ENCODE measurements at places on chromosomes 6 and 20.

DNA sequence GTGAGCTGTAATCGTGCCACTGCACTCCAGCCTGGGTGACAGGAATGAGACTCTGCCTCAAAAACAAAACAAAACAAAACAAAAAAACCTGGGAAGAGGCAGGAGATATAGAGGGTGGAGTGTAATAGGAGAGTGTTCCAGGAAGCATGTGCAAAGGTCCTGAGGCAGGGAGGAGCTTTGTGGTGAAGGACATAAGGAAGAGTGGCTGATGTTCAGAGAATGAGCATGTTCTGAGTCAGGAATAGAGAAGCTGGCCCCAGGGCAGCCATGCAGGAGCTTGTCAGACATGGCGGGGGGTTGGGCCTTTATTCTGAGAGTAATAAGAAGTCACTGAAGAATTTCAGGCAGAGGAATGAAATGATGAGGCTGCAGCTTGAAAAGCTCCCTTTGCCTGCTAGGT is 337.0 kb downstream of the CDH26 start:
- no peak for DNase-seq

GRCh38 chr20:967796-968742 is 34.0 kb downstream of the RSPO4 start:
- DNase-seq: no peak

- no peak for DNase-seq
Observed at GRCh38 chr6:110589865-110590513, 113.6 kb upstream of the SLC22A16 start.

DNA sequence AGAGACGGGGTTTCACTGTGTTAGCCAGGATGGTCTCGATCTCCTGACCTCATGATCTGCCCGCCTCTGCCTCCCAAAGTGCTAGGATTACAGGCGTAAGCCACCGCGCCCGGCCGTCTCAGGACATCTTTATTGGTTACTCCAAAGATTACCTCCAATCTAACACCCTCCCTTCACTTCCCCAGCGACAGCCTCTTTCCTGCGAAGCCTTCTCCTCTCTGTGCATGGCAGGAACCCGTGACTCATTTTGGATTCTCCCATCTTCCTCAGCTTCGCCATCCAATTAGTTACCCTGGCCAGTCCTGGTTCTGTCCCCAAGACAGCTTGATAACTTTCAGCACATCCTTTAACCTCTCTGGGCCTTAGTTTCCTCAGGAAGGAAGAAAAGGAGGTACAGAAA is 51.3 kb upstream of the TOX2 start:
- no peak for DNase-seq

DNA sequence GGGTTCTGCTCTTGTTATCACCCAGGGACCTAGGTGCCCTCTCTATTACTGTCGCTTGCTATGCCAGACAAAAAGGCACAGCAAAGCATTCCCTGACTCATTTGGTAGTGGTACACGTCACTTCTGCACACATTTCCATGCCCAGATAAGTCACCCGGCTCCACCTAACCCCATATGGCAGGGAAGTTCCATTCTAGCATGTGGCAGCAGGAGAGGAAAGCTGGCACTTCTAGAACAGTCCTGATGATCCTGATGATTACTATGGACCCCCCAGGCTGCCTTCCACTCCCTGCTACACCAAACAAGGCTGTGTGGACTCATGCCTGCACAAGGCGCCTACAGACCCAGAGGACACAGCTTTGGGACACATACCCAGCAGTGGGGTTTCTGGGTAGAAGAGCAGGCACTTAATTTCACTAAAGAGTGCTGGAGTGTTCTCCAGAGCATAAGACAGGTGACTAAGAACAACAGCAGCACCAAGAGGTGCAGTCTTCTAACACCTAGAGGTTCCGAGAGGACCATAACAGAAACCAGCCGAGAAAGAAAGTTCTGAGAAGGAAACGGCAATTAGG is 53.5 kb upstream of the NELFCD start:
- DNase-seq: no peak

DNA sequence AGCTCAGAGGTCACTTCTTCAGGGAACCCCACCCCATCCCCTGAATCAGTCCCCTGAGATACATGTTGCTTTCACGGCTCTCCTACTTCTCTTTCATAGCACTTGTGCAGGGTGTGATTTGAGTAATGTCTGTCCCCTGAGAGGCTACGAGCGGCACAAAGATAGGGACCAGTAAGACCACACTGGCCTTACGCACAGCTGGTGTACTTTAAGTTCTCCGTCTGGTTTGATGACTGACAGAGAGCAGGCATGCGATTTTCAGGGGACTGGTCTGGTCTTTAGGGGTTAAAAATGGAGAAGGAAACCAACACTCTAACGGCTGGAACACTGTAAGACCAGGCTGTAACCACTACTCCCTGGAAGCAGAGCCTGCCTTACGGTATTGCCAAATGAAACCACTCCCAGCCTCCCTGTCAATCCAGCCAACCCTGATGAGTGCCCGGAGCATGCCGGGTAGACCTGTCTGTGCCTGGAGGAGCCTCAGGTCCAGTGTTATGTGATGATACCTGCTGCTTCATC is 47.1 kb downstream of the ELMO2 start:
- DNase-seq: no peak

- DNase-seq: no peak
Observed at GRCh38 chr20:51416532-51417249, 125.8 kb downstream of the NFATC2 start.

DNA sequence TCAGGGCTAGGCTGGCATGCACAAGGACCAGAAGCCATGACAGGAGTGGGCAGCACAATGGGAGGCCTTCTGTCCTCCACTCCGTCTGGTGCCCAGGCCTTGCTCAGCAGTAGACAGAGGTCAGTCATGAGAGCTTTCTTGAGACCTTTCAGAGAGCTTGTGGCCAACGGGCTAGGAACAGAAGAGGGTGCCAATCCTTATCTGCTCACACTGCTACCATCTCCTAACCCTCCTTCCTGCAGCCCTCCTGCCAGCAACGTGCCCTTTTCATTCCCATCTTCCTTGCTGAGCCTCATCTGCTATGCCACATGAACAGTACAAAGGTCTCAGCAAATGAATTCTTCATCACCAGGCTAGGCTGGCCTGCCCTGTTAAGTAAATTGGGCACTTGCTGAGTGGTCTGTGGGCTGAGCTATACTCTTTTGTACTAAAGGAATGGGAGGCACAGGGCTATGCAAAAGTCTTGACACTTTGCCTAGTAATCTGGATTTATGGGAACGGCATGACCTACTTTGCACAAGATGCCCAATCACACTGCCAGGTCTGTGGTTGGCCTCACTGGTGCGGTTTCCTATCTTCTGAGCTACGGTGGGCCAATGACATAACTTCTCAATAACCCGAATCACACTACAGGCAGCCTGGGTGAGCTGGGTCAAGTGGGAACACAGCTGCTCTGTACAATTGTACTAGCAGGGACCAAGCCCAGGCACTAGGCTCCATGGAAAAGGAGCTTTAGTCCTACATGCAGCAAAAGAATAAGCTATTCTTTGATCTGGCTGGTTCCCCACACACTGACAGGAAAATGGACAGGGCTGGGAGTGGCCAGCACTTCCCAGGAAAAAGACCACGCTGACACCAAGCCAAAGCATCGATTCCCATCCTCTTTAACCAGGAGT is 47.8 kb downstream of the ELOVL5 start:
- peak; percentile 22 for DNase-seq

DNA sequence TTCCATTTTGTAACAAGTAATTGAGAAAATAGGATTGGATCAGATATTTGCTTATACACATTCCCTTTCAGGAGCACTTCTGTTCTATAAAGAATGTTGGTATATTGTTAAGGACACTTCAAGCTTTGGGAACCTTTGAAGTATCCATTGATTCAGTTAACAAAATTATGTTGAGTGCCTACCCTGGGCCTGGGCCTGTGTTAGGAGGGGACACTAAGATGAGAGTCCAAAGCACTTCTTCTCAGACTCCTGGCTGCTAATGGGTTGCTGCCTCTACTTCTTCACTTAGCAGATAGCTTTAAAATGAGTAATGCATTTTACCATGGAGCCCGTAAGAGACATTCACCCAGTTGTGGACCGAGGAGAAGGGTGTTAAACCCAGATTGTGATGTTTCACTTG is 40.3 kb downstream of the PTPN1 start:
- no peak for DNase-seq

- no peak for DNase-seq
Observed at GRCh38 chr20:33826270-33826897, 15.2 kb downstream of the CHMP4B start.

DNA sequence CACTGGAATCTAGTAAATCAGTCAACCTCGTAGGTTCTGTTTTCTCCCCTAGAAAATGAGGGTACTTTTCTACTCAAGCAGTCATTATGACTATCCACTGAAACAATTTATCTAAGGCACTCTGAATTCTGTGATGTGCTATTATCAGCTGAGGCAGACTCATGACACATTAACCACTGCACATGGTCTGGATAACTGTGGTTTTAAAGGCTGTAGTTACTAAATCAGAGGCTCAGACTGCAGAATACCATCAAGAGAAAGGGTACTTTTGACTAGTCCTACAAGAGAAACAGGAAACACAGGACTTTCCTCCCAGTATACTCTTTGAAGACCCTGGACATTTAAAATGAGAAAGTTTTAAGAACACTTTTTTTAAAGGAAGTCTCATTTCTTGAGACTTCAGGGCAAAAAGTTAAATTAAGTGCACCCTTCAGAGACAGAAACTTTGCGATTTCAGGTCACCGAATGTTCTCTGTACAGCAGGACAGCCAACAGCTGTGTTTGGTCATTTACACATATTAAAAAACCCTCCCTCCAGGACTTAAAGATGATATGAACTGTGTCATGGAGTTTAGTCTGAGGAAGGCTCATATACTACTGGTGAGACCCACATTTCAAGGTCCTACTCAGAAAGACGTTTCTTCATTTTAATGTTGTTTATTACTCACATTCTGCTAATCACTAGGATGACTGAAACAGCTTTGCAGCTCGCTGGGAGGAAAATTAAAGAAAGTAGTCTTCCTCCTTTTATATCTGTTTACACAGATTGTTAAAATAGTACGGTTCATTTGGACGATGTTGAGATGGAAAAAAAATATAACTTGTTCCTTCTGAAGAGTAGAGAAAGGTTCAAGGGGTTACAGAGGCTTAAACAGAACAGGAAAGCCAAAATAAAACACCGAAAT is 19.9 kb downstream of the ATXN1 start:
- no peak for DNase-seq

- no peak for DNase-seq
Observed at GRCh38 chr6:125688138-125688537, 61.3 kb upstream of the HEY2 start.

DNA sequence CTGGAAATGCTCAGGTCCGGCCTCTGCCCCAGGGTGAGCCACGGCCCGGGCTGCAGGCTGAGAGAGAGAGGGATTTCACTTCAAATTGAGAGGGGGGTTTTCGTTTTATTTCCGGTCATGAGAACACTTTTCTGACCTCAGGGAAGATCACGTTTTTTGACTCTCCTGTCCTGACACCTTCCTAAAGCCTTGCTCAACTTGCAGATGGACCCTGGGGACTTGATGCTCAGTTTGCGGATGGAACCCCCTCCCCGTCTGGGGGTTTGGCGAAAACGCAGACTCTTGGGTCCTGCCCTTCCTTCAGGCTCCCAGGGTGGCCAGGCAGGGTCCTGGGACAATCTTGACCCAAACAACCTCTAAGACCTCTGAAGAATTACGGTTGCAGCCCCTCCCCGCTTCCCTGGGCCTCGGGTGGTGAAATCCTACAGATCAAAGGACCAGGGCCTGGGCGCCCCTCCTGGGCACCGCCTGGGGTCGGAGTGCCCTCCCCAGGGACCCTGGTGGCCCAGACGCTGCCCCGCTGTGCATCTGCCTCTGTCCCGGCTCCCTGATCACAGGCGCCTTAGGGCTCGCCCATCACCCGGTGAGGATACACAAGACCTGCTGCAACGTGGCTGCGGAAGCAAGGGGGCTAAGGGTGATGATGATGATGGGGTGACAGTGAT is 148.2 kb downstream of the ERMARD start:
- no peak for DNase-seq

GRCh38 chr6:25414755-25415154 is 135.6 kb downstream of the CARMIL1 start:
- DNase-seq: no peak

DNA sequence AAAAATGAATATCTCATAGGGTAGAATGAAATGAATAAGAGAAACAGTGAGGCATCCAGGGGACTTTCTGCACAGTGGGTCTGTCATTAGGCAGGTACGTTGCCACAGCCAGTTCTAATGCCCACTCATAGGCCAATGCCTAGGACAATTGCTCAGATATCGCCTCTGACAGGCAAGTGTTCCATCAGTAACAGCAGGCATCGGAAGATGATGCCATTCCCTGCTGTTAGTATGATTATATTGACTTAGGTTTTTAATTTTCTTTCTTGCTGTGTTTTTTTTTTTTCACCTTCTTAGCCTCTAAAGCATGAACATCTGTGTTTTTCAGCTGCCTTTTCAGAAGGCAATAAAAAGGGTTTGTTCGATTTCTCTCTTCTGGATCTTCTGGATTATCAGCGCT is 90.7 kb downstream of the PRL start:
- no peak for DNase-seq

- DNase-seq: no peak
Observed at GRCh38 chr20:30499123-30499522, 758.3 kb upstream of the DEFB115 start.

DNA sequence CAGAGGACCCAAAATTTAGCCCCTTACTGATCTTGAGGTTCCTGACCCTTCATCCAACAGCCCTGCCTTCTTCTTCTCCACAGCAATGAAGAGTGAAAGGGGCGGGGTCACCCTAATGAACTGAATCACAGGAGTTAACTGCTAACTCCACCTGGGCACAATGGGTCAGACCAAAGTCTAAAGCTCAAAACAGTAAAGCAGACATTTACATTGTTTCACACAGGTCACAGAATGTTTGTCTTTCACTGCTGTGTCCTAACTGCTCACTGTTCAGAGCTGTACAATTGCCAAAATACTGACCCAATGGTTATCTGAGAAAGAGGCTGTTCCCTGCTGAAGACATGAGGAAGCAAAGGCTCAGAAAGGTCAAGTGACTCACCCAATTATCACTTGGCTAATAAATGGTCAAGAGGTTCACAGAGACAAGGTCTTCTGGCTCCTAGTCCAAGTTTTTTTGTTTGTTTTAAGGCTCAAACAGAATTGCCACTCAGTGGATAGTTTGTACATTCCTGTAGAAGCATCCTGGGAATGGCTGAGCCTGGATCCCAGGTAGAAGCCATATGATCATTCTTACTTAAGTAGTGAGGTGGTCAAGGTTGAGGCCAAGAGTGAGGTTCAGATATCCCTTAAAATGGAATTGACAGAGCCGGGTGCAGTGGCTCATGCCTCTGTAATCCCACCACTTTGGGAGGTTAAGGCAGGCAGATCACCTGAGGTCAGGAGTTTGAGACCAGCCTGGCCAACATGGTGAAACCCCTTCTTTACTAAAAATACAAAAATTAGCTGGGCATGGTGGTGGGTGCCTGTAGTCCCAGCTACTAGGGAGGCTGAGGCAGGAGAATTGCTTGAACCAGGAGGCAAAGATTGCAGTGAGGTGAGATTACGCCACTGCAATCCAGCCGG is 35.1 kb upstream of the FAM83C start:
- DNase-seq: no peak
